Stimulated activated CD4-positive, alpha-beta T cell treated with anti-CD3 and anti-CD28 coated beads, Interleukin-1b, Interleukin-23, amount 100 ng/mL, for 1 hour (primary cell): ENCODE measurements at places on chromosomes 4 and X.

DNA sequence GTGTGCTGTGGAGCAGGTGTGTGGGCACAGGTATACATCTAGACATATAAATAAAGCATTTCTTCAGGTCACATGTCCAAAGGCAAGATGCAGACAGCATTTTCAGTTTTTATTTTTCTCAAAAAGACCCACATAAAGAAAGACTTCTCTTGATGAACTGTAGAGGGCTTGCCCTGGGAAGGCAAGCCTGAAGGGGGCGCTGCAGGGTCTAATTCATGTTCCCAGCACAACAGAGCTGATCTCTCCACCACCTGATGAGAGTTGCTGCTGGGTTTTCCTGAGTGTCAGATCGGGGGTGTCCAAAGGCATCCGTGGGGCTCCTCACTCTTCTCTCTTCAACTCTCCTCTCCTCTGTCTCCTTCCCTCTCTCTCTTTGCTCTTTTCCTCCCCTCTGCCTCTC, 26.6 kb downstream of the ADRA2C start:
- DNase-seq: no peak

GRCh38 chr4:153332936-153333335, 11.6 kb upstream of the MND1 start:
- DNase-seq: no peak

DNA sequence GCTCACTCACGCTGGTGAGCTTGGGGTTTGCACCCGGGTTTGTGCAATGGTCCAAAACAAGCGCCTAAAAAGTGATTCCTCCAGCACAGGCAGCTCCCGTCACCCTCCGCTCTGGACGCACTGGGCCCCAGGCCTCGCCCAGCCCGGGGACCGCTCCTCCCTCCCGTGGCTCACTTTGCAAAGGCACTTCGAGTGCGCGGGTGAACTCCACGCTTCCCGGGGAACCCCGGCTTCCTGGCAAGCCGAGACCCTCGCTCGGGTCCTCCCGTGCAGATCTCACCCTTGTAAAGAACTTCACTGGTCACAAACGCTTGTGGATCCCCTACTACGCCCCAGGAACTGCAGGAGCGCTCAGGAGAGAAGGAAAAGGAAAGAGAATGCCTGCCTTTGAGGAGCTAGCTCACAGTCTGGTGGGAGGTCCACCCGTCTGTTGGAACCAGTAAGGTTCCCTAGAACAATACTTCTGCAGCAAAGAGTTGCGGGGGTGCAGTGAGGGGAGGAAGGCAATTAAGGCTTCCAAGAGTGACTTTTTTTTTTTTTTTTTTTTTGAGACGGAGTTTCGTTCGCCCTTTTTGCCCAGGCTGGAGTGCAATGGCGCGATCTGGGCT, at the start of gene CTPS2:
Gene CTPS2, minus strand, starts transcription at position 122 of the 608 bp plus-strand sequence. CDS start 9,767 bp downstream, outside the sequence.
- no peak for DNase-seq

GRCh38 chr4:148007314-148007760, 275.4 kb downstream of the ARHGAP10 start:
- DNase-seq: no peak

DNA sequence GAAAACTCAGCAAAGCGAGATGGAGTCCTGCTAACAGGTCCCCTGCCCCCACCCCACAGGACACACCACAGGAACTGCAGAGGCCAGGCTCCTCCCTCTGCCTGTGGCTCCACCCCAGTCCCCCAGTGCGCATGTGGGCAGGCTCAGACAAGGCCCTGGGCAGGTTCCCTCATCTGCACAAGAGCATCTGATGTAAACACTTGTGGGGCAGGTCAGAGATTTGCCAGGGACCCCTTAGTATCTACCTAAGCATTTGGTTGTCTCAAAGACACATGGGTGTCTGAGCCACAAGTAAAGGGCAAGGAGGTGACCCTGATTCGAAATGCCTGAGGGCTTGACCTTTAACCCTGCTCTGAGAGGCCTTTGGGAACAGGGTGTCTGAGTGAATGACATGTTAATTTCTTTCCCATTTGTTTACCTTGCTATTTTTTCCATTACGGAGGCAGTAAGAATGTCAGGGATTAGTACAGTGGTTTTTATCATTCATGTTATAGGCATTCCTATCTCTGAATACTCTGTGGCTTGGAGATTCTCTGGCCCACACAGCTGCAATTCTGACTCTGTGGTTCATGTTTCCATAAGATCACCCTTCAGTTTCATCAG, 85.3 kb downstream of the ZNF518B start:
- DNase-seq: no peak

GRCh38 chr4:174147863-174148262, 135.6 kb downstream of the FBXO8 start:
- no peak for DNase-seq

GRCh38 chr4:53348046-53348445, 17.8 kb downstream of the SCFD2 start:
- no peak for DNase-seq

DNA sequence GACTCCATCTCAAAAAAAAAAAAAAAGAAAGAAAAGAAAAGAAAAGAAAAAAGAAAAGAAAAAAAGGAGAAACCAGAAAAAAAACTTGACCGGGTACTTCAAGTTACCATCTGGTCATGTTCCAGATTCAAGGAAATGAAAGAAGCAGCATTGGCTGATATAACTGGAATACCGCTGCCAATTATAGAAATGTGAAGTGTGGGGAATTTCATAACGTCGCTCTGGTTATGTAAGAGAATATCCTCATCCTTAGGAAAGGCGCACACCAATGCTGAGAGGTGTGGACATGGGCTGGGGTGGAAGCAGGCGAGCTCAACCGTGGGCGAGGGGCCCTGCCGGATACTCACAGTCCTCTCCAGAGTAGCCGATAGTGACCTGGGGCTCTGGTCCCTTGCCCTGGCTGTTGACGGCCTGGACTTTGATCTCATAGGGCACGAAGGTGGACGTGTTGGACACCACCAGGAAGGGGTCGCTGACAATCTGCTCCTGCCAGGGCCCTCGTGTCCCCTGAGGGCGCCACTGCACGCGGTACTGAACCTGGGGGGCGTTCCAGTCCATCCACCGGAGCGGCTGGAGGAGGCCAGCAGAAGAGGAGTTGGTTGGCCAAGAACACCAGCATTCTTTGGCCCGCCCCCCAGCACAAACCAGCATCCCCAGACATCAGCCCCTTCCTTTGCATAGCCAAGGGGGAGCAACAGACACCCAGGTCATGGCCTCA, 19.5 kb downstream of the L1CAM start:
- DNase-seq: no peak

DNA sequence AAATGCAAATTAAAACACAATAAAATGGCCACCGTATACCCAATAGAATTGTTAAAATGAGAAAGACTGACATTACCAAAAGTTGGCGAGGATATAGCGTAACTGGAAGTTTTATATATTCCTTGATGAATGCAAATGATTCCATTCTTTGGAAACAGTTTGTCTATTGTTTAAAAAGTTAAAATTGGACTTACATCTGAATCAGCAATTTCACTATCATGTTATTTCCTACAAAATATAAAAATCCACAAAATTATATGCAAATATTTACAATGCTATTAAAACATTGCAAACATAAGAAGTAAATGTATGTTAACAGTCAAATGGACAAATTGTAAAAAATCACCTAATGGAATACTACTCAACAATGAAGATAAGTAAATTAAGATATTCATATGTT, 852.2 kb upstream of the NDST4 start:
- DNase-seq: no peak

DNA sequence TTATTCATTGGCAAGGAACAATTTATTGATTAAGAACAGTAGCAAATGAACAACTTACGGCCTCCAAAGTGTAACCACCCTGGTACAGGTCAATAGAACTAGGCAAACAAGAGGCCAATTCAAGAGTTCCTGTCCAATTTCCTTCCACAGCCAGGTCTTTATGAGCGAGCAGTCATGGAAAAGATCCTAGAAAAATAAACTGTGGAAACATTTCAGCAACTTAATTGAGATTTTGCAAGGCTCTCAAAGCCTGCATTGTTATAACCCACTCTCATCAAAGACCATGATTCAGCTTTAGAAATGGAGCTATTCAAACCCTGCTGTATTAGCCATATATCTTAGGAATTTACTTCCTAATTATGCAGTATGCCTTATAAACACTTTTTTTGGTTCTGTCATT, 43.6 kb downstream of the UNC5C start:
- DNase-seq: no peak

- no peak for DNase-seq
These were observed 27.6 kb downstream of the OPRPN start for GRCh38 chr4:70425306-70425705.

GRCh38 chr4:159451006-159451405, 348.1 kb downstream of the RAPGEF2 start:
- DNase-seq: no peak

GRCh38 chrX:29299684-29300083, 712.4 kb downstream of the IL1RAPL1 start:
- no peak for DNase-seq

GRCh38 chrX:147675819-147676218, 235.9 kb upstream of the FMR1 start:
- no peak for DNase-seq
